ENCODE measurements at places on chromosomes 5 and 9.

DNA sequence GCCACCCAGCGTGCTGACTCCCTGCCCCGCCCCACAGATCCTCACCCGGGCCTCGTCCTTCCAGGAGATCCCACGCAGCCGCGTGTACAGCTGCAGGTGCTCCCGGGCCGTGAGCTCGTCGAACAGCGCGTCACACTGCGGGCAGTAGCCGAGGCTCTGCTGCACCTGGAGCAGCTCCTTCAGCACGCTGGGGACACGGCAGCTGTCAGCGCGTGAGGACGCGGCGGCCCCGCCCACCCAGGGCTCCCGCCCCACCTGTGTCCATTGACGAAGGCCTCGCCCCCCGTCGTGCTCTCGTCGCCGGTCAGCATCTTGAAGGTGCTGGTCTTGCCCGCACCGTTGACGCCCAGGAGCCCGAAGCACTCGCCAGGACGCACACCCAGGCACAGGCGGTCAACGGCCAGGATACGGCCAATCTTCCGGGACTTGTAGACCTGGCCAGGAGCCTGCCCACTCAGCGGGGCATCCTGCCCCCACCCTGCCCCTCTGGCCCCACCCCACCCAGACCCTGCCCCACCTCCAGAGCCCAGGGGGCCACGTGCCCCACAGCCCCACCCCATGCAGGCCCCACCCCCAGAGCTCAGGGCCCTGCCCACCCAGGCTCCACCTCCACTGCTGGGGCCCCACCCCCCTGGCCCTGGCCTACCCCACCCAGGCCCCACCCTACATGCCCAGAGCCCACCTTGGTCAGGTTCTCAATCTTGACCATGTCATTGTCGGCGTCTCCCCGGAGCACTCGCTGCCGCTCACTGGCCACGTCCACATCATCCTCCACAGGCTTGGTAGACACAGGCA lies 13.8 kb upstream of the CLIC3 start:
- no peak for DNase-seq

- no peak for DNase-seq
These were observed 81.7 kb upstream of the SMC5 start for GRCh38 chr9:70177121-70177520.

DNA sequence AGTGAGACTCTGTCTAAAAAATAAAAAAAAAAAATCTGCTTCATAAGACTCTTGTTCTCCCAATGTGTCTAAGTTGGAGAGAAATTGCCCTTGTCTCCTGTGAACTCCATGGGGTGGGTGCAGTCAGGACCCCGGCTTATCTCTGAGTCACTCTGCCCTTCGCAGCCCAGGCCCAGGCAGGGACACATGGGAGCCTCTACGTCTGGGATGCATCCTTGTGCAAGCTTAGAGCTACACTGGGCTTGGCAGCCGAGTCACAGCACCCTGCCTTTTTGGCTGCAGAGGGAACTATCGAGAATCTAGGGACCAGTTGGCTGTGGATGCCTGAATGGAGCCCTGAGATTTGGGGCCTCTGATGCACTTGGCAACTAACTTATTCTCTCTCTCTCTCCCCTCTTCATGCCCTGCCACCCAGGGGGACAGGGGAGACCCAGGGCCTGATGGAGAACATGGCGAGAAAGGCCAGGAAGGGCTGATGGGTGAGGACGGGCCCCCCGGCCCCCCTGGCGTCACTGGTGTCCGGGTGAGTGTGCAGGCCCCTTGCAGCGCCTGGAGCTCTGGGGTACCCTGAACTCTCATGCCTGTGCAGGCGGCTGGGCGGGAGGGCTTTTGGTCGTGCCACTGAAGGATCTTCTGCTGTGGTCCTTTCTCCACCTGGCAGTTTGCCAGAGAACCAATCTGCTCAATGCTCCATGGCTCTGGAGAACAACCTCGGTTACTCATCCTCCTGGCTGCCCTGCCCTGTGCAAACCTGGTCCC lies 47.5 kb upstream of the ORM1 start:
- no peak for DNase-seq

- DNase-seq = no peak
These were observed 1.8 kb upstream of the MACROH2A1 start for GRCh38 chr5:135400866-135401265.

DNA sequence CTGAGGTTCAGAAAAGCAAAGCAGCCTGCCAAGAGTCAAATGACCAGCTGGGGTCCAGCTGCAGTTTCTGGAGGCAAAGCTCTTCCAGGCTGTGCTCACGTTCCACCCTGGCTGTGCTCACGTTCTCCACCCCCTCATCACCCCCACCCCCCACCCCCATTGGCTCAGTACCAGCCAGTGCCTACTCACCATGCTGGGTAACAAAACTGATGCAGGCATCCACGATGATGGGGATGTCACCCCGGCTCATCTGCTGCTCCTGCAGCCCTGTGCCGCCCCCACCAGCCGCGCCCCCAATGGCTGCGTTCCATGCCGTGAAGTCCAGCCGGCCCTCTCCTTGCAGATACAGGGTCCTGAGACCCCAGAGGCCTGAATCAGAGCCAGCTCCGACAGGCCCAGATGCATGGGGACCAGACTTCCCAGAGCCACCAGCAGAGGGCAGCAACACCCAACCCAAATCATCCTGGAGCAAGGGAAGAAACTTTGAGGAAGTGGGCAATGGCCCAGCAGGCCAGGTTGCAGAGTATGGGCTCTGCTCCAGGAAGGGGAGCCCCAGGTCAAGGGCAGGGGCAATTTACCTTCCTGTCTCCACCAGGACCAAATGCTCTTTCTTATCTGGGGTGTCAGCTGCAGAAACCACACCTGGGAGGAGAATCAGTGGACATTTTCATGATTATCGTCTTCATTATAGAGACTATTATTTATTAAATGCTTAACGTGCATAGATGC lies 13.7 kb upstream of the FCHSD1 start:
- peak; percentile 88 for DNase-seq

- DNase-seq = no peak
These were observed 49.0 kb downstream of the MSX2 start for GRCh38 chr5:174773371-174773770.

DNA sequence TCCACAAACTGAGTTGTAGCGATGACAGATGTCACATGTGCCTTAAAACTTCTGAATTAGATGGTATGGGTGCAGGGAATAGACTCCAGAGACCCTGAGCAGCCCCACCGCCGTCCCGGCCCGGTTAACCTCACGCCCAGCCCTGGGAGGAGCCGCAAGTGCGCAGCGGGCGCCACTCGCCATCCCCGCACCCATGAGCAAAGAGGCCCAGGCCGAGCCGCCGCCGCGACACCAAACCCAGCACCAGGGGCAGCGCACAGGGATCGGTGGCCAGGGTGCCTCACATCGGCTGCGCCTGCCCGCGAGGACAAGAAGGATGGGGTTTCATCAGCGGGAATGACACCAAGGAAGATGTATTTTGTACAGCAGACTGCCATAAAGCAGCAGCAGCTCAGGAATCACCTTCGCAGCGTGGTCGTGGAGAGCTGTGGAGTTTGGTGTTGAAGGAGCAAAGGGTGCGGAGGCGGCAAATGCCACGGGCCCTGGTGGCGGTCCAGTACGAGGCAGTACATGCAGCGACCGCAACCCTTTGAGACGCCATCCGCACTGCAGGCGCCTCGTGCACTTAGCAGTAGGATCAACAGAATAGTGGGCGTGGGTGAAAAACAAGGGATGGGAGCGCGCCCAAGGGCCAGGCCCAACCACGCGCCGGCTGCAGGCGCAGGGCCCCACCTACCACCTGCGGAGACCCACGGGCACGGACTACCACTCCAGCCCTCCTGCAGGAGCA lies 89.7 kb downstream of the ZNF366 start:
- no peak for DNase-seq

DNA sequence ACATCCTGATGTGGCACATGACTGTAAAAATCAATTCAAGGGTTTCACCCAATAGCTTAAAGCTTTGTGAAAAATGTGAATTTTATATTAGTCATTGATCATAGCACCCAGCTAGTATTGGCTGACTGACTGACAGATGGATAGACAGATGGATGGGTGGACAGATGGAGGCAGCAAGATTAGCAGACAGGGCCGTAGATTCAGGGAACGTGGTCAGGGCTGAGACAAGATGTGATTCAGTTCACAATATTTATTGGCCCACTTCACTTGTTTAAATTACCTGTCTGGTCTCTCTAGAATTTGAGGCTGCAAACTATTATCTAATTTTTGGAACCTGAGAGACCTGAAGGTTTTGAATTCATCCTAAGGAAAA lies 12.0 kb upstream of the PCSK5 start:
- DNase-seq = no peak

Data from iPS-NIHi11 (cell line).